ENCODE measurements at places on chromosomes 11 and 22. TPM values are rescaled to one million over a fixed set of nuclear protein-coding genes. Genes with fewer than 3 reads are reported as not detected.

DNA sequence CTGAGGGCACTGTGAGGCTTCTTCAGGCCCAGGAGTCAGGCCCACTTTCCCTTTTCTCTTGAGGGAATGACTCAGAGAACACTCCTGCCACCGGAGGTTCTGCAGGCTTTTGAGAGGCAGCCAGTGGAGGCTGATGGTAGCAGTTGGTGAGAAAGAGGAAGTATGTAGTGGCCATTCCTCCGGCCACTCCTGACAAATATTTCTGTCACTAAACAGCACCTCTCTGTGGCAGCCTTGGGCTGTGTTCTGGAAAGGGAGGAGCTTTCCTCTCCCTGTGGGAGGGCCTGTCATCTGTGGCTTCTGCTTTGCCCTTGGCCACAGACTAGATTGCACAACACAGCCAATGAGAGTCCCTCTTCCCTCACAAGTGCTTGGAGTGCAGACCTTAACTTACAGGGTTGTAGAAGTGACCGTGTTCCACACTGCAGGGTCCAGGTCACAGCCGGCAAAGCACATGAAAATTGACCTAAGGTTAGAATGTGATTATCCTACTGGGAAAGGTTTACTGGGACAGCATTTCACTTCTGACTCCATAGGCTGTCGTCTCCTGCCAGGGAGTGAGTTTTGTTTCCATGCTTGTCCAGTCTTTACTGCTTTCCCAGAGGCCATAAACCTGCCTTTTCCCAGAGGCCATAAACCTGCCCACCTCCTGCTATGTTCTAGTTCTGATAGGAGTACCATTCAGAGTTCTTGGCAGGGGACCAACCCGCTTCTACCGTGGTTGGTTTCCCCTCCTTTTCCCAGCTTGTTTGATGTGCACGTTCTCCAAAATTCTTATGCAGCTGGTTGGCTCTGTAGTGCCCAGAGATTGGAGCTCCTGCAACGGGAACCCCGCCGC is 33.3 kb downstream of the MARK2 start:
- peak overlapping the region; percentile 71 for H3K4me3 ChIP-seq
- no peaks in the 10 kb centered on the region for H3K27me3 ChIP-seq
- H3K4me1 ChIP-seq: peaks cover 54% of the 10 kb centered on the region
- H3K36me3 ChIP-seq: peaks cover 17% of the 10 kb centered on the region
- peak; percentile 45 for DNase-seq

GRCh38 chr22:31650391-31650790 is 11.6 kb downstream of the PISD start:
- no peak overlapping the region for H3K27ac ChIP-seq
- H3K4me3 ChIP-seq: no peak overlapping the region
- peaks cover 8% of the 10 kb centered on the region for H3K36me3 ChIP-seq
- H3K4me1 ChIP-seq: peaks cover 9% of the 10 kb centered on the region
- H3K27me3 ChIP-seq: no peaks in the 10 kb centered on the region

DNA sequence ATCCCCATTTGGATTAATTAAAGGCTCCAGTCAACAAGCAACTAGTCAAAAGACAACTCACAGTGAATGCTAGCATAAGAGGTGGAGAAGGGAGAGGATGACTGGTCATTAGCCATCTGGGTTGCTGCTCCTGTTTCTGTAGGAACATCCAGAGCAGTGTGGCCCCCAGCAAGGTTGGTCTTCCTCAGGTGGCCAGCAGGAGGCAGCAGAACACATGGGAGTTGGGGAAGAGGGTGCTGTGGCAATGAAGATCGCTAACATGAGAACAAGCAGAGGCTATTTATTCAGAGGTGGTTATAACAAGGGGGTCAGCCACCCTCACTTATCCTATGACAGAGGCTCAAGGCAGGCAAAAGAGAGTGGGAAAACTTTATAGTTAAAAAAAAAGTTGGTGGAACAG is 21.3 kb downstream of the IZUMO1R start:
- no peaks in the 10 kb centered on the region for H3K4me1 ChIP-seq
- peak; percentile 66 for DNase-seq
- H3K36me3 ChIP-seq: no peaks in the 10 kb centered on the region
- peaks cover 3% of the 10 kb centered on the region for H3K27me3 ChIP-seq

The LDLRAD3 gene
- 0.09 TPM for total RNA-seq

DNA sequence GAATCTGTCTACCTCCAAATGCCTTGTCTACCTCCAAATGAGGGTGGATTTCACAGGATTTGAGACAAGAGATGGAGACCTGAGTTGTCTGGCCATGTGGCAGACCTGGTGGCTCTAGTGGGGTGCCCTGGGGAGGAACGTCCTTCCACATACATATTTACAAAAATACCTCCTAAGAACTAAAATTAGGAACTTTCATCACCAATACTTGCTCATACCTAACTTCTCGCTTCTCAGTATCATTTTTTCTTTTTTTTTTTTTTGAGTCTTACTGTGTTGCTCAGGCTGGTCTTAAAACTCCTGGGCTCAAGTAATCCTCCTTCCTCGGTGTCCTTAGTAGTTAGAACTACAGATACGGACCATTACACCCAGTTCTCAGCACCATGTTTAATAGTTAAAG is 117.9 kb downstream of the MED15 start:
- DNase-seq: no peak
- peaks cover 12% of the 10 kb centered on the region for H3K27me3 ChIP-seq
- H3K36me3 ChIP-seq: no peaks in the 10 kb centered on the region
- H3K4me3 ChIP-seq: no peak overlapping the region
- H3K27ac ChIP-seq: no peak overlapping the region

The LTBP3 gene
- 119 TPM for total RNA-seq

The MSANTD2 gene
- 13.5 TPM for total RNA-seq

- H3K4me1 ChIP-seq: peaks cover 4% of the 10 kb centered on the region
- H3K4me3 ChIP-seq: no peak overlapping the region
- peaks cover 1% of the 10 kb centered on the region for H3K36me3 ChIP-seq
- H3K27ac ChIP-seq: no peak overlapping the region
- H3K27me3 ChIP-seq: peaks cover 17% of the 10 kb centered on the region
- DNase-seq: no peak
Measured at GRCh38 chr11:34263441-34264091, 94.2 kb downstream of the ABTB2 start.

DNA sequence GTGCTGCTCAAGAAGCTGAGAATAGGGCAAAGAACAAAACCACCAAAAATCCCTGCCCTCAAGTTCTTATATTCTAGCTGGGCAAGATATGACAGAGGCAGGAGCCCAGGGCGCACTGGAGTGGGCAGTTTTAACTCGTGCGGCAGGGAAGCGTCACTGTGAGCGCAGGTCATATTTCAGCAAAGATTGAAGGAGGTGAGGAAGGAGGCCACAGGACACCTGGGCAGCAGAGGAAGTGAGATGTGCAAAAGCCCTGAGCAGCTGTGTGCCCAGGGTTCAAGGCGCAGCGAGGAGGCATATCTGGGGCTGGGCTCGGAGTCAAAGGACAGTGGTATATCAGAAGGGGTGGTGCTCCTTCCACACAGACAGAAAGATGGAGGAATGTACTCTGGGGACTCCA is 13.5 kb downstream of the KCNC1 start:
- H3K36me3 ChIP-seq: no peaks in the 10 kb centered on the region
- DNase-seq: no peak
- no peak overlapping the region for H3K27ac ChIP-seq
- peaks cover 1% of the 10 kb centered on the region for H3K4me1 ChIP-seq
- no peak overlapping the region for H3K4me3 ChIP-seq
- peaks cover 3% of the 10 kb centered on the region for H3K27me3 ChIP-seq

- H3K4me1 ChIP-seq: peaks cover 23% of the 10 kb centered on the region
- DNase-seq: no peak
- H3K4me3 ChIP-seq: no peak overlapping the region
- H3K27ac ChIP-seq: no peak overlapping the region
Measured at GRCh38 chr11:117176186-117176585, 2.4 kb upstream of the SIDT2 start.

The RASL10A gene
- total RNA-seq: 1.1 TPM

- no peaks in the 10 kb centered on the region for H3K36me3 ChIP-seq
- H3K27ac ChIP-seq: no peak overlapping the region
- H3K4me3 ChIP-seq: no peak overlapping the region
- peaks cover 2% of the 10 kb centered on the region for H3K27me3 ChIP-seq
- peaks cover 3% of the 10 kb centered on the region for H3K4me1 ChIP-seq
Measured at GRCh38 chr11:95306801-95307200, 75.8 kb upstream of the SESN3 start.

DNA sequence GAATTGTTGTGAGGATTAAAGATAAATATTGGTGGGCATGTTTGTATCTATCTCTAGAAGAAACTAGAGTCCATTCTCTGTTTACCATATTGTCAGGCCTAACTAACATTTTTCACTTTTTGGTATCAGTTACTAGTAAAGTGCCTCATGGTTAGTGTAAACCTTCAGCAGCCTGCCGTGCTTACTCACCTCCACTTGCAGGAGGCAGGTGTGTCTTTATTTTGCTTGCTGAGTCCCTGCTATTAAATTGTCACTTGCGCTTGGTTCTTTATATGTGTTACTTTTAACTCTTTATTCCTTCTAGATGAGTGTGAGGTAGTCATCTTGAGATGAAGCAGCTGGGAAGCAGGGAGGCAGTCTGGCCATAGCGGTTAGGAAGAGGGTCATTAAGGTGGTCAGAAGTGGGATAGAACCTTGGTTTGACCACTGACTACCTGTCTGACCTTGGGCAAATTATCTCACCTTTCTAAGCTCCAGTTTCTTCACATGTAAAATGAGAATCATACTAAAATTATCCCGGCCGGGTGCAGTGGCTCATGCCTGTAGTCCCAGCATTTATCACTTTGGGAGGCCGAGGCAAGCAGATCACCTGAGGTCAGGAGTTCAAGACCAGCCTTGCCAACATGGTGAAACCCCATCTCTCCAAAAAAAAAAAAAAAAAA is 21.2 kb downstream of the PPP6R3 start:
- peaks cover 27% of the 10 kb centered on the region for H3K4me1 ChIP-seq
- H3K36me3 ChIP-seq: peaks cover 58% of the 10 kb centered on the region
- H3K27me3 ChIP-seq: no peaks in the 10 kb centered on the region
- DNase-seq: no peak

The TESMIN gene
- 10.5 TPM for total RNA-seq

The ROBO3 gene
- total RNA-seq: 19.6 TPM

- no peak overlapping the region for H3K27ac ChIP-seq
- H3K36me3 ChIP-seq: no peaks in the 10 kb centered on the region
- H3K27me3 ChIP-seq: peaks cover 7% of the 10 kb centered on the region
- DNase-seq: no peak
- no peaks in the 10 kb centered on the region for H3K4me1 ChIP-seq
- no peak overlapping the region for H3K4me3 ChIP-seq
Measured at GRCh38 chr11:125286486-125286885, 121.9 kb downstream of the PKNOX2 start.

DNA sequence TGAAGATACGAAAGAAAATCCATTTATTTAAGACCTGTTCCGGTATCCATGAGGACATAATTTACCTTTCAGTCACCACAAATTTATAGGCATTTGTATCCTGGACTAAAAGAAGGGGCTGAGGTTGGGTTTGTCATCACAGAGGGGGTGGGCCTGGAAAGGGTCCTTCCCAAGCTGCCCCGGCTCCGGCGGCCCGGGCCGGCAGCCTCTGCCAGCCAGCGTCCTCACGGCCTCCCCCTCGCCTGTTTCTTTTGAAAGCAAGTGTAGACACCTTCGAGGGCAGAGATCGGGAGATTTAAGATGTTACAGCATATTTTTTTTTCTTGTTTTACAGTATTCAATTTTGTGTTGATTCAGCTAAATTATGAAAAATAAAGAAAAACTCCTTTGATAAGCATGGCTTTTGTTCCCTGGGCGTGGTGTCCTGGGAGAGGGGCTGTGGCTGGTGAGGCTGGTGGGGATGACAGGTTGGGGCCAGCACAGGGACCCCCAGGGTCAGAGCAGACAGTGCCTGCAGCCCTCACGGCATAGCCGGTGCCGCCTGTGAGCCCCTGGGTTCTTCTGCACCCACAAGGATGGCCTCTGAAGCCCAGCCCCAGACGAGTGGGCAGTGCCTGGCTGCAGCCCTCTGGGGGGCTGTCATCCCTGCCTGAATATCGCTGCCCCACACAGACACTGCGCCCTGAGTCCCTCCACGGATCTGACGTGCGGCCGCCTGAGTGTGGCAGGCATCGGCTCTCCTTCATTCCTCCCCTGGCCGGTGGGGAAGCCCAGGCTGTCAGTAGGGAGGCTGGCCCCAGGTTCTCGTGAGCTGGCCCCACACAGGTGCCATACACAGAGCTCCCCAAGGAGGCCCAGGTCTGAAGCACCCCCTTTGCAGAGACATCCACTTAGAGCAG is 1075.9 kb downstream of the BRD1 start:
- no peaks in the 10 kb centered on the region for H3K4me1 ChIP-seq
- no peak overlapping the region for H3K4me3 ChIP-seq
- H3K27me3 ChIP-seq: no peaks in the 10 kb centered on the region
- DNase-seq: no peak
- no peak overlapping the region for H3K27ac ChIP-seq

- H3K36me3 ChIP-seq: no peaks in the 10 kb centered on the region
- peaks cover 4% of the 10 kb centered on the region for H3K4me1 ChIP-seq
- DNase-seq: no peak
- H3K27ac ChIP-seq: no peak within 1 kb of the TSS
- H3K4me3 ChIP-seq: no peak within 1 kb of the TSS
- peaks cover 26% of the 10 kb centered on the region for H3K27me3 ChIP-seq
Measured at GRCh38 chr11:66011785-66012303, at the start of gene CST6. Gene CST6 (plus strand): TSS chr11:66012008. CDS start chr11:66012045, 37 bp downstream.

- no peaks in the 10 kb centered on the region for H3K4me1 ChIP-seq
- no peak overlapping the region for H3K27ac ChIP-seq
- no peak for DNase-seq
- no peak overlapping the region for H3K4me3 ChIP-seq
Measured at GRCh38 chr11:71211631-71212030, 40.7 kb downstream of the SHANK2 start.

- peak overlapping the region; percentile 87 for H3K4me3 ChIP-seq
- DNase-seq: no peak
- H3K27me3 ChIP-seq: no peaks in the 10 kb centered on the region
- peaks cover 26% of the 10 kb centered on the region for H3K4me1 ChIP-seq
- H3K27ac ChIP-seq: no peak overlapping the region
Measured at GRCh38 chr22:49824936-49825335, 2.7 kb downstream of the BRD1 start.

The MYO7A gene
- 0.22 TPM for total RNA-seq

GRCh38 chr22:42317691-42318547 is 47.5 kb upstream of the TCF20 start:
- H3K36me3 ChIP-seq: no peaks in the 10 kb centered on the region
- no peak for DNase-seq
- H3K4me1 ChIP-seq: peaks cover 28% of the 10 kb centered on the region
- H3K4me3 ChIP-seq: no peak overlapping the region
- H3K27ac ChIP-seq: peak overlapping the region; percentile 42

- H3K4me1 ChIP-seq: peaks cover 4% of the 10 kb centered on the region
- H3K27me3 ChIP-seq: peaks cover 3% of the 10 kb centered on the region
- H3K36me3 ChIP-seq: no peaks in the 10 kb centered on the region
- no peak overlapping the region for H3K4me3 ChIP-seq
Measured at GRCh38 chr11:111452817-111453552, 59.2 kb downstream of the BTG4 start.

The CCDC116 gene
- 0.50 TPM for total RNA-seq

GRCh38 chr11:118634431-118635236 is 27.2 kb downstream of the PHLDB1 start:
- H3K27me3 ChIP-seq: peaks cover 5% of the 10 kb centered on the region
- DNase-seq: peak; percentile 50
- peaks cover 8% of the 10 kb centered on the region for H3K4me1 ChIP-seq
- H3K27ac ChIP-seq: peak overlapping the region; percentile 53
- peak overlapping the region; percentile 47 for H3K4me3 ChIP-seq

The SLC22A25 gene
- not detected for total RNA-seq

The DNAL4 gene
- total RNA-seq: 9.3 TPM

The CDHR5 gene
- not detected for total RNA-seq

The KCNJ1 gene
- total RNA-seq: 0.14 TPM
